ENCODE measurements at places on chromosomes 12 and 14.

- peak; percentile 83 for DNase-seq
Observed at GRCh38 chr12:109110988-109111495, 5.3 kb upstream of the ACACB start.

DNA sequence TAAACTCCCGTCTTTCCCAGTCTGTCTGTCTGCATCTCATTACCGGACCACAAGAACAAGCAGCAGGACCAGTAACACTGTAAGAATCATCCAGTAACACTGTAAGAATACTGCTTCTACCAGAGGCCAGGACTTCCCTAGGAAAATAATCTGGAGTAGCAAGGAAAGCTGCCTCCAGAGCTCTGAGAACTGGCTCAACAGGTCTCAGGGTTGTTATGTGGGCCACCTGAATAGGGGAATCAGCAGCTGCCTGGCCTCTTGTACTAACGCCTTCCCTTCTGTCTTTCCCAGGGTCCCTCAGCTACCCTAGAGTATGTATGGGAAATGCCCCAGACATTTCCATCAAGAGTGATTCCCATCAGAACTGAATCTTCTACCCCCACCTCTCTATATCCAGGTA, 954 bp upstream of the SLC39A2 start:
- DNase-seq, result no peak

DNA sequence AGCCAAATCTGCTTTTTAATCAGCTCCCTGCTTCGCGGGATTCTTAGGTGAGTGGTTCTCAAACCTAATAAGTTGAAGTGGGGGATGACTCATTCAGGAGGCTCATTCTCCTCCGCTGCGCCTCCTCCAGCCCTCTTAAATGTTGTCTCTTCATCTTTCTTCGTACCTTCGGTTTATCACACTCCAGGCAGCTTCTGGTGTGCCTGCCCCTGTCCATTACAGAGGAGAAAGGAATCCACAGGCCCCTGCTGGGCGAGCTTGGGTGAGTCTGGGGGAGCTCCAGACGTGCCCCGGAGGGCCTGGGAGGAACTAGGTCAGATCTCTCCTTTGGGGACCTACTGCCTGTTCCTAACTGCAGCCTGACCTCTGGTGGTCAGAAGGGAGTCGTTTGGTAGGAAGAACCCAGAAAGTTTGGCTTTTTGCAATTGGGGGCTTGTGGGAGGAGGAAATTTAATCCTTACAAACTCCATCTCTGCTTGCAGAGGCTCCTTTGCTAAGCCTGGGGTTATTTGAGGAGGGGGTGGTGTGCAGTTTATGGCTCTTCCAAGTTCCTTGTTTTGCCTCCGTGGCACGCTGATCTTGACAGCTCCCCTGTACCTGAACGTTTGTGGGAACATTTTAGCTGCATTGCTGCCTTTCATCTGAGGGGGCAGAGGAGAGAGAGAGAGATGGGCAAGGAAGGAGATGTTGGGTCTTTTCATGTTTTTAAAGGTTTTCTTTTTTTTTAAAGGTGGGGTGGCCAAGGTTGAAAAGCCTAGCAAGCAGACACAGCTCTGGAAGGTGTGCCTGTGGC, 84.1 kb upstream of the GNG2 start:
- peak; percentile 69 for DNase-seq

DNA sequence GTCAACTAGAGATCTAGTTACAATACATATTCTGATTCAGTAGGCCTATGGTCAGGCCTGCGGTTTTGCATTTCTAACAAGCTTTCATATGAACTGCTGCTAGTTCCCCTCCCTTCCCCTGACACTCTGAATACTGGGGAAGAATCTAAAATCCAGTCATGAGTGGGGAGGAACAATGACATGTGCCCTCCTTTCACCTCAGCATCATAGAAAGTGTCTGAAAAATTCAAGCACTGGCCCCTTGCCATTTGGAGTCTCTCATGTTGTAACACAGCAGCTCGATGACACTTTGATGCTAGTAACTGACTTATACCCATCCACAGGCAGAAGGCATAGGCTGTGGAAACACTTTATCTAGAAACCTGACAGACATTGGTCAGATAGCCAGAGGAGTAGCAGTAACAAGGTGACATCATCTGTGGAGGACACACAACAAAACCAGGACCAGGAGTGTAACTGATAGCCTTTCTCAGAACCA, 161.9 kb upstream of the RASSF8 start:
- peak; percentile 17 for DNase-seq

DNA sequence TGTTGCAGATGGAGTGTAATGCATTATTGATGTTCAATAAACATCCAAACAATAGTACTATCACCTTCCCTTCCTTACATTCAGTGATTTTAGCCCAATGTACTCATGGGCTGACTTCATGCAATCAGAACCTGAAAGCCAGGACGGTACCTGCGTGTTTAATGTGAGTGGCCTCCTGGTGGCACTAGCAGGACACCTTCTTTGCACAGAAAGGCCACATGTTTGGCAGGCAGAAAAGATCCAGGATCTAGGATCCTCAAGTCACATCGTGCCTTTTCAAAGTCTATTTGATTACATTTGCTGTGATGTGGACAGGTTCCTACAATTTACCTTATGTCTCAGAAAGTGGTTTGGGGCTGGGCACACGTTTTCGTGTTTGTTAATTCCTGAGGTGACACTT, 82.9 kb downstream of the NEDD1 start:
- DNase-seq, result no peak

GRCh38 chr14:30211326-30211725, 283.7 kb upstream of the PRKD1 start:
- DNase-seq, result no peak

DNA sequence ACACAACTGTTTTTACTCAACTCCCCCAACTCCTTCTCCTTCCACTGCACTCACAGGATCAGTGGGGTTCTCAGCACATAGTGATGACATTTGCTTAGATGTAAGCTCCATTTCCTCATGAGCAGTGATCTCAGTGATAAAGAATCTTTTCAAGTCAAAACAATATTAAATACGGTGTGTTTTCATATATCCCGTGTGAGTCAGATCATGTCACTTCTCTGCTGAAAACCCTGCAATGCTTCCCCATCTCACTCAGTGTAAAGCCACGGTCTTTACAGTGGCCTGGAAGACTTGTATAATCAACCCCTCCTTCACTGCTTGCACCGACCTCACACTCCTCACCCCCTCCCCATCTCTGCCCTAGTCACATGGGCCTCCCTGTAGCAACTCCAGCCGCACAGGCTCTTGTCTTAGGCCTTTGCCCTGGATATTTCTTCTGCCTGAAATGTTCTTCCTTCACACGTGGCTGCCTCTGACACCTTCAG, 149.7 kb upstream of the ARHGAP5 start:
- DNase-seq, result peak; percentile 96

DNA sequence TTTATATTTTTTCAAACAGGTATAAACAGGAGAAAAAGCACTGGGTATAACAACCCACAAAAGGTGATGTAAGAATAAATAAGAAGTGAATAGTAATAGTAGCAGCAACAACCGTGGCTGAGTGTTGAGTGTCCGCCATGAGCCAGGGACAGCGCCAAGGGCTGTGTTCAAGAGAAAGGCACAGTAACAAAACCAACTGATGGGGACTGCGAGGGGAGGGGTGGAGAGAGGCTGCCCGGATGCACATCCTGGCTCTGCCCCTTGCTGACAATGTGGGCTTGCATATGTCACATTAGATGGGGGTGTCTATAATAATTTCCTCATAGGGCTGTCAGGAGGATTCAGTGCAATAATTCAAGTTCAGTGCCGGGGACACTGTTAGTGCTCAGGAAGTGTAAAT, 912.4 kb downstream of the VRK1 start:
- no peak for DNase-seq

DNA sequence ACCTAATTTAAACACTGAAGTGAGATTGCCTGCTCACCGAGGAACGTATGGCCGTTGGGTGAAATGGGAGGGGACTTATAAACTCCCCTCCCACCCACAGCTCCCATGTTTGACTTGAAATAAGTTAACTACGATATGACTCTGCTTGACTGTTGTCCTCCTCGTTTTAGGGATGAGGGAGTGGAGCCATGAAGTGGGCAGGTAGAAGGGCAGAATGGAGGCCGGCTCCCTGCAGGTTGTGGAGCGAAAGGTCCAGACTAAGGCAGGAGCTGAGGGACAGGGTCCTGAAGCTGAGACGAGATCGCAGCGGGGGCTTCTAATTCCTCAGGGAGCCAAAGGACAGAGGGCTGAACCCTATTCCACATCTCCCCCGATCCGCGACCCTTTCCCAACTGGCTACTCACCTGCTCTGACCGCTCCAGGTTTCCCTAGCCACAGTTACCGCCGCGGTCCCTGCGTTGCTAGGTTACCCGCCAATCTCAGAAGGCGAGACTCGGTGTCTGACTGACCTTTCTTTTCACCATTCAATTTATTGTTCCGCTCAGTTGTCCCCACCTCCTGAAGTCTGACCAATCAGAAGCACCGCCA, 577 bp upstream of the TPCN1 start:
- no peak for DNase-seq

All from mesenchymal stem cell (in vitro differentiated cells and primary cell).